ENCODE measurements at places on chromosomes 4 and X.

GRCh38 chrX:139094671-139095592 lies 383.4 kb upstream of the FGF13 start:
- no peak for DNase-seq

GRCh38 chrX:10379878-10380277 lies 223.1 kb downstream of the CLCN4 start:
- no peak for DNase-seq

DNA sequence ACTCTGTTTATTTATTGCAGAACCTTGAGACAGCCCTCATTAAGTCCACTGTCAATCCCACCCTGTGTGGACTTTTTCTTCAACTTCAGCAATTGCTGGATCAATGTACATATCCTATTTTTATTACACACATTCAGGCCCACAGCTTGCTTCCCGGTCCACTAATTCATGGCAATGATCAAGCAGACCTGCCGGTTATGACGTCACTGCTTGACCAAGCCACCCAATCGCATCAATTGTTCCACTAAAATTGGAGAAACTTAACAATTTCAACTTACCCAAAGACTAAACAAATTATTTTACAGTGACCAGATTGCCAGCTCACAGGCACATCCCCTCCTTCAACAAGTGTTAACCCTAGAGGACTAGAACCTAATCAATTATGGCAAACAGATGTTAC lies 240.4 kb upstream of the MAGEB18 start:
- DNase-seq = no peak

DNA sequence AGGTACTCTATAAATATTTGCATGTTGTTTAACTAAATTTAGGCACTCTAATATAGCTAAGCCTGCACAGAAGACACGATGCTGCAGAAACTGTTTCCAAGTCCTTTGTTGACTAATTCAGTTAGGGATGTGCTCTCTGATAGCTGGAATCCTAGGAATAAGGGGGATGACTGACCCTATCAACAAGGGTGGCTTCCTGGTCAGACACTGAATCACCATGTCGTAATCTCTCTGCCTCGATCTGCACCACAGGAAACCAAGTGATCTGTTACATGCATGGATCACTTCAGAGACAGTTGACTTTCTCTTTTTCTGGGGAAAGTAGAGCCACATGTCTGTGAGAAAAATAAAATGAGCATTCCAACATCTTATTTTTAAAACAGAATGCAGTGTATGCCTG lies 169.1 kb downstream of the GUCY2F start:
- DNase-seq = no peak

- no peak for DNase-seq
Measured at GRCh38 chrX:141960578-141960977, 56.9 kb downstream of the MAGEC1 start.

- peak; percentile 49 for DNase-seq
Measured at GRCh38 chr4:158020176-158020575, 152.6 kb downstream of the GASK1B start.

GRCh38 chr4:168794881-168795280 lies 215.2 kb downstream of the CBR4 start:
- no peak for DNase-seq

DNA sequence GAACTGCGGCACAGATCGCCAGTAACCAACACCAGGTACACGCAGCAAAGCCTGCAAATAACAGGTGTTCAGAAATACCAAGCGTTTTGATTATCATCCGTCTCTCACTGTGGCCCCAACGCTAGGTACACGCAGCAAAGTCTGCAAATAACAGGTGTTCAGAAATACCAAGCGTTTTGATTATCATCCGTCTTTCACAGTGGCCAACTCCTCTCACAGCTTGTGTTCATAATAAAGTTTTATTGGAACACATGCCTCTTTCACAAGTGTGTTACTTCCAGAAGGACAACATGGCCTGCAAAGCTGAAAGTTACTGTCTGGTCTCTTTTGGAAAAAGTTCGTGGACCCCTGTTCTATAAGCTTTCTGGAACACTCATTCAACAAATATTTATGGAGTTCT lies 153.1 kb downstream of the AFAP1 start:
- DNase-seq = no peak

GRCh38 chr4:148196164-148196563 lies 246.1 kb downstream of the NR3C2 start:
- no peak for DNase-seq

GRCh38 chr4:171924746-171925376 lies 111.7 kb downstream of the GALNTL6 start:
- no peak for DNase-seq

- peak; percentile 1 for DNase-seq
Measured at GRCh38 chrX:152810403-152810802, 20.2 kb downstream of the CETN2 start.

- peak; percentile 56 for DNase-seq
Measured at GRCh38 chr4:135777361-135777760, 1575.8 kb upstream of the PABPC4L start.

DNA sequence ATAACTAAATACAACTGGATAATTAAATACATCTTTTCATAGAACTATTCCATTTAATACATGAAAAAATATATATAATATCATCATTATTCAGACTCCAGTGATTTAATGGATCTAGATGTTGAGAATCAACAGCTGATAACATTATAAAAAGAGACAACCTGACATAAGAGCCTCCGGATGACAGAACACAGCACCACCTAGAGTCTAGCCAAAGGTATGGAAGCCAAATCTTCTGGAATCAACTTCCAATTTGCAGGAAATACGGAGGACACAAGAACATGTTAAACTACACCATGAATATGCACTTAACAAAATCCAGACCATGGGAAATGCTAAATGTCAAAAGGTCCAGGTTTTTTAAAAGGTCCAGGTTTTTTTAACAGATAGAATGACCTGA lies 55.0 kb downstream of the LRBA start:
- DNase-seq = no peak

DNA sequence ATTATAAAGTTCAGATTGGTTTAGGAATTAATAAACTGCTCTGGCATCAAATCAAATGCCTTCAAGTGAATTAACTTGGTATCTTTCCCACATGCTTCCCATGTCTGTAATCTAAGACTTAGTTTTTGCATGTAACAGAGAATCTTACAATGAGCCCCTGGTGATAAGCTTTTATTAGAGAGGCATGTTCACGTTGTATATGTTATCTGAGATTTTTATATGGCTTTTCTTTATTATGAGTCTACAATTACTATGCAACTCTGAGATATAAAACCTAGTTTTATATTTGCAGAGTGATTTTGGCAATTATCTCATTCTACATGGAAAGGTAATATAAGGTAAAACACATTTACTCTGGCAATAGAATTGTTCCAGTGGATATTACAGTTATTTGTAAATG lies 1578.4 kb upstream of the IGFBP7 start:
- DNase-seq = no peak

GRCh38 chr4:135191596-135191995 lies 990.0 kb upstream of the PABPC4L start:
- DNase-seq = peak; percentile 12

DNA sequence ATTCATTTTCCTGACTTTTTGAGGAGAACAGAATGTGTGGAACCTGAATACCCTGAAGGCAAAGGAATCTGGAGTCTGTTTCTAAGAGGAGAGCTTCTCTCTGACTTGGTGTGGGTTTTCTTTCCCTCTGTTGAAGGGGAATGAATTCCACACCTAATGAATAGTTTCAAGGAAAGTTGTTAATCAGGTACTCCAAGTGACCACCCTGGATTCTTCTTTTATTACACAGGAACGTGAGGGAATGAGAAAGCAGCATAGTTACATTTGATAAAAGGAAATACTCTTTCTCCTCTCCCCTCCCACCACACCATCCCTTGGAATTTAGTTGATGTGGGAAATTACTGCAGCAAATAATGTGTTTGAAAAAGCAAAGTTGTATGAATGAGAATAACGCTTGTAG lies 29.7 kb downstream of the SLIT2 start:
- DNase-seq = no peak

- DNase-seq = peak; percentile 75
Measured at GRCh38 chr4:55321707-55322264, 24.3 kb upstream of the SRD5A3 start.

DNA sequence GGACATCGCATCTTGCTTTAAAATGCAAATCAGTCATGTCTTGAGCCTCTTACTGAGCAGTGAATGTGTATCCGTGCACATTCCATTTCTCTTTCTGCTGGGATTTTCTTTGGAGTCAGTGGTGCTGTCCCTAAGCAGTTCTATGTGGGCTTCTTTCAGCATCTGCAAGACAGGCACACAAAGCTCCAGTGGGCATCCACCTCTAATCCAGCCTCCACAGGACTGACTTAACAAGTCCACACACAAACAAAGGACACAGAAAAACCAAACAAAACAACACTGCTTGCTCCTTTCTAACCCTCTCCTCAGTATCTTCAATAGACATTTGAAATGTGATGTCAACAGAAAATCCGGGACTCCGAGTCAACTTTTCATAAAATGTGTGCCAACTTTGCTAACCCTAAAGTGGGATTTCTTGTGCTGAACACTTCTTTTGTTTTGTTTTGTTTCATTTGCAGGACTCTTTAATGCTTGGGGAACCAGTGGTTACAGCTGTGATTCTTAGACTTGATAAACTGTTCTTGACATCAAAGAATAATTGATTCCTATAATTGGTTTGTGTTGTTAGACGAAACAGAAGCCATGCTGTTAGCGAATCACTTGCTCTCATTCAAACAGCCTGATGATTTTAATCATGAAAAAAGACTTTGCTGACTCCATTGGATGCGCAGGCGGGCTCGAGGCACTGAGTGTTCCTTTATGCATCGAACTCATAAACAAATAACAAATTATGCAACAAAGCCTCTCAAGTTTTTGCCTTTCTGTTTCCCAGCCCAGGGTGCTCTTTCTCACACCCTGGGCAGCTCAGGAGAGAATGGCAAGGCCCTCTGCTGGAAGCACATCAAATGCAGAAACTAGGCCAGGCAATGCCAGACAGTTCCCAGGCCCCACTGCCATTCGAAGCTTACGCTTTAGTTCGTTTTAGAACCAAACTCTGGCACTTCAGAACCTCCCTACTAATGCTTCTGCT lies 20.1 kb downstream of the ETNPPL start:
- DNase-seq = no peak

DNA sequence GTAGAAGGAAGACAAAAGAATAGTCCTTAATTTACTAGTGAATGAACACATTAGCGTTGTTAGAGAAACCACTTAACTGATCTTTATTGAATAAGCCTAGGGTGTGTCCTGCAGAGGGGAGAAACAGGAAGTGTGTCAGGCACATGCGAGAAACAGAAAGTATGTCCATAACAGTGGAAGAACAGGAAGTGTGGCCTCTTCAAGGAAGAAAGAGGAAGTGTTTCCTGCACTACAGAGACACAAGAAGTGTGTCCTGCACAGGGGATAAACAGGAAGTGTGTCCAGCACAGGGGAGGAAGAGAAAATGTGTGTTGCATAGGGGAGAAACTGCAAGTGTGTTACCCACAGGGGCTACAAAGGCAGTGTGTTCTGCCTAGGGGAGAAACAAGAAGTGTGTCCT lies 539.6 kb upstream of the PRKX start:
- DNase-seq = no peak

GRCh38 chr4:18439311-18439710 lies 417.8 kb upstream of the LCORL start:
- no peak for DNase-seq

DNA sequence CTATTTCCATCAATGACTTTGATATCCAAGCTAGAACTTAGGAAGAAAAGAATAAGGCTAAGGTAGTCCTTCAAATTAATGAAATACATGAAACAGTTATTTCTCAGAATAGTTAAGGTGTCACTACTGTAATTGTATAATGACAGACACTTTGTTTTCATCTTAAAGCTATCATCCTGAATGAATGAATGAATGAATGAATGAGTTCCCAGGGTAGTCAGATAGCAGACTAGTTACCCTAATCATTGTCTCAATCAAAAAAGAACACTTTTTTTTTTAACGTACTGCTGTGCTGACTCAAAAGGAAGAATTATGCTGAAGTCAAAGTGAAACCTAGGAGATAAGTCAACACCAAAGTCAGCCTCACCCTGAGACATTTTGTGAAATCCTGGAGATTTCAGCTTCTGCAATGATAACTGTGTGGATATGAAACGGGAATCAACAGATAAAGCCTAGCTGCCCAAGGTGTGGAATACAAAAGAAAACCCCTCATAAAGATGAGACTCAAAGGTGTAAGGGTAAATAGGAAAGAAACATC lies 68.3 kb upstream of the CNKSR2 start:
- DNase-seq = no peak

DNA sequence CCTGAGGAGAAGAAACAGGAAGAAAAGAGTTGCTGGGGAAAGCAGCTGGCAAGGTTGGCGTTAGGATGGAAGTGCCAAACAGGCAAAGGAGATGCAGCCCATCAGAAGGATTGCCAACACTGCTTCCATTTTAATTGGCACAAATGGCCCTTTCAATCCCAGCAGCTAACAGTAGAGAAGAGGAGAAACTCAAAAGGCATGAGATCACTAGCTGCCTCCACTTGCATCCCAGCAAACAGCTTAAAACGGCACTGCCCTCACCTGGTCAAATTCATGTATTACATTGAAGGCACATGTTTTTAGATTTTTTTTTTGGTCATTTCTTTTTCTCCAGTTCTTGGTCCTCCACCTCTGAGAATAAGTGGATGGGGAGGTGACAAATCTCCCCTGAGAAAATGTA lies 14.9 kb upstream of the LOC101059915 start:
- DNase-seq = peak; percentile 32

DNA sequence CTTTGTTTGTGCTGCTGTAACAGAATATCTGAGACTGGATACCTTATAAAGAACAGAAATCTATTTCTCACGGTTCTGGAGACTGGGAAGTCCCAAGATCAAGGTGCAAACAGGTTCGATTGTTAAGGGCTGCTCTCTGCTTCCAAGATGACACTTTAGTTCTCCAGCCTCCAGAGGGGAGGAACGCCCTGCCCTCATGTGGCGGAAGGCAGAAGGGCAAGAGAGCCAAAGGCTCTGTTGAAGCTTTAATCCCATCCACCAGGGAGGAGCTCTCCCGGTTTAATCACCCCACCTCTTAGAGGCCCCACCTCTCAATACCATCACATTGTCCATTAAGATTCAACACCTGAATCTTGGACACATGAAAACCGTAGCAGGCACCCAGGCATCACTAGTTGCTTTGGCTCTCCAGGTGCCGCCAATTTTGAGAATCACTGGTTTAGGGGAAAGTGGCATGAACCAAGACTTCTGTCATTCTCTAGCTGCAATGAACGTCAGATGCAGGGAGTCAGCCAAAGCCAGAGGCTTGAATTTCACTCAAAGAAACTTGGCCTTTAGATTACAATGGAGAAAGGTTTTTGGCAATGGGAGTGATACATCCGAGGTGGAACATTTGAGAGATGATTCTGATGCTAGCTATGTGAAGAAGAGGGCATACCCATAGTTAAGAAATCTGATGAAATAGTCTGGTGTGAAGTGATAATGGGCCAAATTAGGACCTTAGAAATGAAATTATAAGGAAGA lies 15.7 kb downstream of the FHL1 start:
- DNase-seq = no peak

GRCh38 chr4:94171616-94172015 lies 36.0 kb upstream of the SMARCAD1 start:
- DNase-seq = no peak

DNA sequence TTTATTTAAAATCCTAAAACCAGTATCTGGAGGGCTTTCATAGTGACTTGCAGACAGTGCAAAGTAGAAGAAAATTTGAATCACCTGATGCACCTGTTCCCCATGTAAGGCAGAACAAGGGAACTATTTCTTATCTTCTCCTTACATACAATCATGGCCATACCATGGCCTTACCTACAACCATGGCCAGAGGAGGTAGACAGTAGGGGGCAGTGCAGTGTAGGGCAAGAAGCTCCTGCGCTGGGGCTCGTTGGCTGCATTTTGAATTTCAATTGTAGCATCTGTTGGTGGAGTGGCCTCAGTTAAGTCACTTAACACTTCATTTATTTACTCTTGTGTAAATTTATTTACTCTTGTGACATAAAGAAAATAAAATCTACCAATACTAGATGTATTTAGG lies 33.0 kb downstream of the GALNTL6 start:
- no peak for DNase-seq

GRCh38 chr4:32672359-32672758 lies 1952.2 kb downstream of the PCDH7 start:
- peak; percentile 24 for DNase-seq

All from lung (tissue), 17 donors.